ENCODE measurements at places on chromosomes 7 and 10. TPM values are rescaled to one million over a fixed set of nuclear protein-coding genes. Genes with fewer than 3 reads are reported as not detected.

DNA sequence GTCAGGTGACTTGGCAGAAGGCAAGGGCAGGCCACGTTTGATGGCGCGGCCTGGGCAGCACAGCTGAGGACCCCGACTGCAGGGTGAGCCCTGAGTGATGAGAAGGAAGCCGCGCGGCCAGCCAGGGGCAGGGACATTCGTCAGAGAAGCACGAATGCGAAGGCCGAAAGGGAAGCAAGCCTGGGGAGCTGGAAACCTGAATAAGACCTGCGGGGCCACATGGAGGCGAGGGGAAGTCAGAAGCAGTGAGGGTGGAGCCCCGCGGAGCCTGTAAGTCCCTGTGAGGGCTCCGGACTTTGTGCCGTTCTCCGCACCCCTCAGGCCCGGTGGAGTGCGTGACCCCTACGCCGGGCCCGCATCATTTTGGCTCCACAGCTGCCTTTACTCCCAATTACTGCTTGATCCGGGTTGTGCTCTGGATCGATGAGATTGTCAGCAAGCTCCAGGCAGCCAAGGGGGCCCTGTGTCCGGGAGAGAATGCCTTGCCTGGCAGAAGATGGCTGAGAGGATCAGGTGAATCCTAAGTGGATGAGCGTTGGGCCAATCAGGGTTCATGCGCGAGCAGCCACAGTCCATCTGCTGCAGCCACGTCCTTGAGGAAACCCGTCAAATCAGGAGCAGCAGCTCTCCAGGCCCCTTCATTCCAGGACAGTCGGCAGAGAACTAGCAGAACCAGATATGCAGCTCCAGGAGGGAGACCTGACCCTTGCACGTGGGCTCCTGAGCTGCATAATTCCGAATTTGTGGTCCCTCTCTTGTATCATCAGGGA lies 293.3 kb upstream of the SHH start:
- no peak overlapping the region for H3K27ac ChIP-seq
- H3K36me3 ChIP-seq = no peaks in the 10 kb centered on the region
- no peaks in the 10 kb centered on the region for H3K4me1 ChIP-seq
- H3K27me3 ChIP-seq = no peaks in the 10 kb centered on the region
- no peak overlapping the region for H3K4me3 ChIP-seq

The ACTL6B gene
- not detected for total RNA-seq

The IFIT1B gene
- not detected for total RNA-seq

The LIPJ gene
- not detected for total RNA-seq

The DKK1 gene
- total RNA-seq = not detected

GRCh38 chr7:132243051-132243450 lies 333.2 kb downstream of the PLXNA4 start:
- no peak for DNase-seq
- H3K4me3 ChIP-seq = no peak overlapping the region
- no peaks in the 10 kb centered on the region for H3K4me1 ChIP-seq
- H3K27ac ChIP-seq = no peak overlapping the region

- H3K4me1 ChIP-seq = no peaks in the 10 kb centered on the region
- H3K27ac ChIP-seq = no peak overlapping the region
- no peaks in the 10 kb centered on the region for H3K36me3 ChIP-seq
- H3K27me3 ChIP-seq = peaks cover 2% of the 10 kb centered on the region
- DNase-seq = no peak
Measured at GRCh38 chr10:90096196-90096595, 394.8 kb downstream of the KIF20B start.
